ENCODE measurements at places on chromosomes 4 and X.
A peak's percentile ranks its signal among the peaks of the same experiment; 100 is the strongest.

GRCh38 chr4:13415068-13415785 is 68.9 kb downstream of the RAB28 start:
- DNase-seq: no peak

- DNase-seq: no peak
These were observed 44.1 kb downstream of the LARP7 start for GRCh38 chr4:112680996-112681395.

DNA sequence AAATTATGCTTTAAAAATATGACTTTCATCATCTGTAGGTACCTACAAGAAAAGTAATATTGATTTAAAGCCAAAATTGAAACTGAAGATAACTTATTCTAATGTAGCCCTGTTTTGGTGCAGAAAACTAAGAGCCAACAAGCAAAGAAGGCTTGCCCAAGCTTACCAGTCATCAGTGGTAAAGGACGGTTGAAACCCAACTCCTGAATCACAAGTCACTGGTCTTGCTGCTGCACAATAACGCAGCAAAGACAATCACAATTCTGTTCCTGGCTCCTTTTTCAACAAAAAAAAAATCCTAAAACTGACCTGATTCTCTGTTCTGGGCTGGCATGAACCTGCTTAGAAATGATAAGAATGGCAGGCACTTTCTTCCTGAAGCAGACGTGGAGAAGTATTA is 34.5 kb downstream of the WDFY3 start:
- no peak for DNase-seq

DNA sequence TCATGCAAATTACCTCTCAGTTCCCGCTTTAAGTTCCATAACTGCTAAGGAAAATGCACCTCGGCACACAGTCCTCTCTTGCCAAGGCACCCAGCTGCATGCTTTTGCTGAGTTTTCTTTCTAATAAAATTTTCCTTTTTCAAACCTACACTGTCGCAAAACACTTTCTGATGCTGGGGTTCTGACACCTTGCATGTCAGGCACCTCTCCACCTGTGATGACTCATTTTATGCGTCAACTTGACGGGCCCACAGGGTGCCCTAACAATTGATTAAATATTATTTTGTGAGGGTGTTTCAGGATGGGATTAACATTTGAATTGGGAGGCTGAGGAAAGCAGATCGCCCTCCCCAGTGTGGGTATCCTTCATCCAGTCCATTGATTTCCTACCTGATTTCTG is 291.0 kb upstream of the STS start:
- no peak for DNase-seq

GRCh38 chr4:110837896-110838450 is 215.1 kb upstream of the PITX2 start:
- DNase-seq: no peak

- no peak for DNase-seq
These were observed 62.5 kb upstream of the TMEM164 start for GRCh38 chrX:109940411-109940810.

- peak; percentile 26 for DNase-seq
These were observed 137.6 kb downstream of the DCK start for GRCh38 chr4:71130827-71131603.

DNA sequence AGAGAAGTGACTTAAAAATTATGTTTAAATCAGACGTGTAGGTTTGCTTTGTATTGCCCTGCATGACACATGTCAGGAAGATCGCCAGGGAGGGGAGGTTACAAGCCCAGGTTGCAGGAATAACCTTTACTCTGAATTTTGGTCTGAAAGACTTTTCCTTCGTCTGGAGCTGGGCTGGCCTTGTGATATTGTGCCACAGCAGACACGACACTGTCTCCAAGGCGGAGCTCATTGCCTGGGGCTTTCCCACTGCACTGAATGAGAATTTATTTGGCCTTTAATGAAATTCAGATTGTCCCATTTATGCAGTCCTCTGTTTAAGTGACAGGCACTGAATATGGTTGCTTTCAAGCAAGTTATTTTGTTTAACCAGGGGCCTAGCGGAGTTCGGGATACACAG is 45.1 kb downstream of the RHOH start:
- no peak for DNase-seq

DNA sequence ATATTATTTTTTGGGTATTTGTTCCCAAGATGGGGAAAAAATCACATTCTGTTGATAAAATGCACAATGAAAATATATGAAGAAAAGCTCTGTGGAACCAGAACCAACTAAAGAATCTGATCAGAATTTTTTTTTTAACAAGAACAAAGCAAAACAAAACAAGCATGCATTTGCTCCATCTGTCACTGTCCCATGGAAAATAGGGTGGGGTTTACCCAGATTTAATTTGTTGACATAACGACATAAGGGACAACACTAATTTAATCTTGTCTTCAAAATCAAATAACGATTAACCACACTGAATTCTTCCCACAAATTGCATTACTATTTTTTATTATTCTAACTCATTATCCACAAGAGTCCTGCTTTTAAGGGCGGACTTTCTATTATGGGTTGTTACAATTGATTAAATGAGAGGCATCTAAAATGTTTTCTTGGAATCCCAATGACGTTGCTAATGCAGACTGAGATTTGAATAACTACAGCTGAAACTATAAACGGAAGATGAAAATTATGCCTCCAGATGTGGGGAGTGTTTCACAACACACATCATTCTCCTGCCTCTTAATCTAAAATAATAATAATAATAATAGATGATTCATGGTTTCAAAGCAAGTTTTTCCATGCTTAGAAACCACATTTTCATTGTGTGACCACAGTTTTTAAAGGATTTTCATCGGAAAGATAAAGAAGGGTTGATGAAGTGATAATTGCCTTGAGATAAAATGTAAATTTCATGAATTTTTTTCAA is 307.0 kb upstream of the CPEB2 start:
- no peak for DNase-seq

- no peak for DNase-seq
These were observed 5.5 kb upstream of the IRAK1 start for GRCh38 chrX:154025230-154025629.

DNA sequence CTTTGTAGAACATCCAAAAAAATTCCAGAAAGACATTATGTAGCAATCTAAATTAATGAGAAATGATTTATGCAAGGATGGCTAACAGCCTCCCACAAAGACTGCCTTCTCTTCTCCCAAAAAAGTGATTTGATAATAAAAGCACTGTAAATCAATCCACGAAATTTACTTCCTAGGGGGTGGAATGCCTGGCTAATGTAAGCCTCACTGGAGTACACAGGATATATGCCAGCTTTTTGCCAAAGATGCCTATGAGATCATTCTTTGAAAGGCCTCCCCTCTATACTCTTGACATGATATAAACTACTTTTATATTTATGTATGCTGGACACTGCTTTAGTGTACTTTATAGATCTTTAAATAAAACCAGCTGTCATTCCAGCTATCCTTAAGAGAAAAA is 211.1 kb downstream of the ADAMTS3 start:
- DNase-seq: no peak

DNA sequence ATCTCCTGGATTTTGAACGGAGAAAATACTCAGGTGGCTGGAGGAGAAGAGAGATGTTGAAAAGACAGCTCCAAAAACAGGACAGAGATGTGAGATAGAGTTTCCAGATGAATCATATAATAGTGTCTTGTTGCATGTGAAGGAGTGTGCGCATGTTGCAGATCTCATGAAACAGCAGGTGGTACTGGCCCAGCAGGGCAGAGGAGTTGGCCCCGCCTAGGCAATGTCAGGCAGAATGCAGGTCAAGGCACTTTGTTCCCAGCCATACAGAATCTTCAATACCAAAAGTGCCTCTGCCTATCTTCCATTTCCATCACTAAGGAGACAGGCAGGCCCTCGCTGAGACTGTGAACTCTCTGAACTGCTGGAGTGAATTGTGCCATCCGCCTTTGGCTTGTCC is 63.9 kb upstream of the FAT1 start:
- no peak for DNase-seq

DNA sequence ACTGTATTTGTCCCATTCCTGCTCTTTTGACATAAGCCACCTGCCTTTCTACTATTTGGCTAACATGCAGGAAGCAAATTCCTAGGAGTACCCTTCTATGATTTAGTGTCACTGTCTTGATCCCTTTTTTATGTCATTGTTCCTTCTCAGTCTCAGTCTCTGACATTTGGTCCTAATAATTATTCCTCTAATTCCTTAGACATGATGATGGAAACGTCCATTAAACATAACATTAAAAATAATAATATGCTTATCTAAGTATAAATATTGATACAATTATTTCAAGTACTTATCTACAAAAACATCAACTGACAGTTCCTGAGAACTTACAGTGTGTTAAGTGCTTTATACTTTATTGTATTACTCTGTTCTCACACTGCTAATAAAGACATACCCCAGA is 857.0 kb upstream of the LCORL start:
- no peak for DNase-seq

GRCh38 chrX:47191806-47192401 is 1.7 kb upstream of the UBA1 start:
- DNase-seq: no peak

DNA sequence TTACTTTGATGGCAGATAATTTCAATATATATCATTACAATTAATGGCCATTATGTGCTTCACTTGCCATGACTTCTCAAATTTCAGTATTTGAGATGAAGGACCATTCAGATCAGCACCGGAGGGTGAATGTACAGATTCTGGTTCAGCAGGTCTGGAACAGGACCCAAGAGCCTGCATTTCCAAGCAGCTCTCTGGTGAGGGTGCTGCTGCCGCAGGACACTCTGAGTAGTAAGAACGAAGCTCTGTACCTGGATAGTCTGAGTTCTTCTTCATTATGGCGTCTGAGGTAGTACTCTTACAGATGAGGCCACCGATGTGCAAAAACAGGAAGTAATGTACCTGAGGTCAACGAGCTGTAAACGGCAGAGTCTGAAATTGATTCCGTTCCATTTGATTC is 228.2 kb downstream of the FBXW7 start:
- no peak for DNase-seq

- DNase-seq: no peak
These were observed 328.4 kb downstream of the PAPSS1 start for GRCh38 chr4:107391630-107392028.

DNA sequence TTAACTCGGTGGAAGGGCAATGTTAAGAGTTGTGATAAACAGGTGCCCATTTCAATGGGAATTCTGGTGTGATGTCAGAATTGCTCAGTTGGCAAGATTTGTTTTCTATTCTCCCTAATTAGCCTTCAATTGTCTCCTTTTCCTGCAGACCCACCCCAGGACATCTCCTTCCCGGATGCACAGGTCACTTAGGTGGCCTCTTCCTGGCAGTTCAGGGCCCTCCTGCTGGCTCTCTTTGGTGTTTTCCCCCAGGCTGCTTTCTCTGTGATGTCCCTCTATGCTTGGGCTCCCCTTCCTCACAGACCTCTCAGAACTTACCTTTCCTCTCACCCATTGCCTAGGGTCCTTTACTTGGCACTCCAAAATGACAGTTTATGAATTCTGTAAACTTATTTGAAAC is 126.3 kb downstream of the GPAT3 start:
- DNase-seq: no peak

DNA sequence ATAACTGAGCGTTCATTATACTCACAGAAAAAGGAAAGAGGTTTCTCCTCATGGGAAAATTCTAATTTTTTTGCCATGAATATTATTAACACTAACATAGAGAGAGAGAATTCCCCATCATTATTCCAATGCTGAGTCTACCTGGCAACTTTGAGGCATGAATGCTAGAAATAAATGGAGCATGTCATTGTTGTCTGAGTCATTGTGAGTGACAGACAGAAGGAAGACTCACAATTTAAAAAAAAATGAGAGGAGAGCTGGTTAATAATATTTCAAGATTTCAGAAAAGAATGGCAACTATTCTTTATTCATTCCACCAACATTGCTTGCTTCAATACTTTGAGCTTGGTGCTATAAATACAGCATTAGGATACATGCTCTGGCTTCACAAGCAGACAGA is 170.4 kb upstream of the HS3ST1 start:
- no peak for DNase-seq

GRCh38 chr4:48944756-48945241 is 38.2 kb upstream of the OCIAD2 start:
- no peak for DNase-seq

- no peak for DNase-seq
These were observed 264.8 kb downstream of the CAMK2D start for GRCh38 chr4:113496698-113497097.

GRCh38 chrX:41405551-41405950 is 41.6 kb upstream of the NYX start:
- no peak for DNase-seq

DNA sequence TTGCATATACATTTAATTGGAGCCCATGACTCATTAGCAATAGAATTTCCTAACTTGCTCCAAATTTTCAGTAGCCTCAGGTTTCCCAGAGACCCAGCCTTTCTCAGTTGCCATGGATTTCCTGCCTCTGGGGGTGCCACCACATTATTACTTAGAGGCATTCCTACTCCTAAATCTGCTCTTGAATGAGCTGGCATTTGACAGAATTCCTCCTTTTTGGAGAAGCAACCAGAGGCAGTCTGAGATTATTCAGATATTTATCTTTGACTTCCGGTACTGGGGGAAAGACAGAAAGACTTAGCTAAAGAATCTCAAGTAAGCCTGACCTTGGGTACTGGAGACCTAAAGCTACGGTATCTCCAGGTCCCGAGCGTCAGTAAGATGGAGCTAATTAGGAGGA is 76.3 kb downstream of the DCHS2 start:
- no peak for DNase-seq

- no peak for DNase-seq
These were observed 223.0 kb upstream of the EPHA5 start for GRCh38 chr4:65893271-65893670.

- DNase-seq: no peak
These were observed 463.9 kb upstream of the PCDH7 start for GRCh38 chr4:30256116-30256832.

DNA sequence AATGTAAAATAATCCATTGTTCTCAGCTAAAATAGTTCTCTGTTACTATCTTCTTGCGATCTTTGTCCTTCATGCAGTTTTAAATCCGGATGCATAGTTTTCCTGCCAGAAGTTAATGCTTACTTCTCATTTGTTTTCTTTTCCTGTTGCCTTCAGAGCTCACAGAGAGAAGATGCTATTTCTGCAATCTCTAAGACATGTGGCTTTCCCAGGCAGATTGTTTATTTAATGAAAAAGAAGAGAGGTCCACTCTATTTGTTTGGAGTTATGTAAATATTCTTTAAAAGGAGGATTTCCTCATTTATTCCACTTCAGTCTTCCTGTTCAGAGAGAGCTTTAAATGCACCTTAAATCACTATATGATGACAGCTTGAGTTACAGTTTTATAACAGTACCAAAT is 39.3 kb upstream of the HPGD start:
- no peak for DNase-seq

DNA sequence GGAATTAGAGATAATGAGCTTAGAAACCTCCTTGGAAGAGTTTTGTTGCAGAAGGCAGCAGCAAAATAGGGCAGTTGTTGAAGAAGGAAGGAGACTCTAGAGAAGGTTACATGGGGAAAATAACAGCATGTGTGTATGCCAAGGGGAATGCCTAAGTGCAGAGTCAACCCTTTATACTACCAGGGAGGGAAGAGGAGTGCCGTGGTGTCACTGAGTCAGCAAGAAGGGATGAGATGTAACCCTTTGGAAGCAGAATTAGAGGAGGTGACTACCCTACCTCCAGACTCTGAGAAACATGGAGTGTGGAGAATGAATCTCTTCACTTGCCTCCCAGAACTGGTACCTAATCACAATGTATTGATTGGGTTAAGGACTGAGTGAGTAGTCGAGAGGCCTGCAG is 6.7 kb upstream of the GABRE start:
- no peak for DNase-seq

All from A549 (cell line).